ENCODE measurements at places on chromosomes 7 and 10.

- no peak for DNase-seq
Measured at GRCh38 chr7:18290223-18290622, 205.3 kb upstream of the HDAC9 start.

GRCh38 chr10:118944959-118945633 lies 84.4 kb upstream of the NANOS1 start:
- no peak for DNase-seq

DNA sequence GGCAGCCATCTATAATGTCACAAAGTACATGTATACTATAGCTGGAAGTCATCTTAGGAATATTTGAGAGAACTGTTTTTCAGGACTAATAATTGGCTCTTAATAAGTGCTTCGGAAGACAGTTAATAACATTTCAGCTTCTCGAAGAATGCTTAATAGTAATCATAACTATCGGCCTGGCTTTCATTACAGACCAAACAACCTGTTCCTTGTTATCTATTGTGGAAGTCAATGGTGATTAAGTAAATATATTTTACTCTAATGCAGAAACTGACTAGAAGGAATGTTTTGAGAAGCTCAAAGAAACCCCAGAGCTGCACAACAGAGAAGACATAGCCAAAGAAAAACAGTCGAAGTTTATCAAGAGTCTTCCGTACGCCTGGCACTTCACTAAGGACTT lies 106.8 kb upstream of the FAM133B start:
- no peak for DNase-seq

DNA sequence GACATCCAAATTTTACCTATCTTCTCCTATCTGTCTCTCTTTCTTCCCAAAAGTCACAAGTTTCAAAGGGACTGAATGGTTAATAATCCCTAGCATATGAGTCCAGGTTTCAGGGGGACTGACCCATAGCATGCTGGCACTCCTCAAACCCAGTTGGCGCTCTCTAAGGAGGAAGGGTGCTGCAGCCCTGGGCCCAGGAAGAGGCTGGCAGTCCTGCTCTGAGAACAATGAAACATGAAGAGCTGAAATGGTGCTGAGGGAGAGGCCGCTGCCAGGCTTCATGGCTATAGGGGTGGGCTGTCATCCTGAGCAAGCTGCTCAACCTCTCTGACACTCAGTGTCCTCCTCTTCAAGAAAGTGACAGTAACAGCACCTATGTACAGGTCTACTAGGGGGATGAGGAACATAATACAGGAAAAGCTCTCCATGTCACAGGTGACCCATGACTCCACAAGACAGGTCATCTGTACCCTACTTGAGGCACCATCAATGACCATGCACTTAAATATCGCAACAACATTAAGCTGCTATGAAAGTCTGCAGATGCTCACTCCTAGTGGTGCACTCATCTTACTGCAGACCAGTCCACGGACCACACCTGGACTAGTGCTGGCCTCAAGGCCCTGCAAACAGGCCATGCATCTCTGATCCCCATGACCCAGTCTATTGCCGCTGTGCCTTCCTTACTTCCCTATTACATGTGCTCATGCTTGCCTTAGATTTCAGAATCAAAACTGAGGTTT lies 17.0 kb downstream of the COBL start:
- no peak for DNase-seq
